Aortic smooth muscle cell (primary cell): ENCODE measurements at places on chromosomes 5 and 9. TPM values are rescaled to one million over a fixed set of nuclear protein-coding genes. Genes with fewer than 3 reads are reported as not detected.

GIN1 gene
- total RNA-seq: 5.3 and 7.8 TPM in 2 replicates

OBP2A gene
- not detected in 2 replicates for total RNA-seq

NOXA1 gene
- total RNA-seq: 0.53 and 0.56 TPM in 2 replicates

ABCA1 gene
- total RNA-seq: 43.2 and 55.0 TPM in 2 replicates

ACO1 gene
- total RNA-seq: 63.0 and 73.8 TPM in 2 replicates

MGAT1 gene
- 61.7 and 67.6 TPM in 2 replicates for total RNA-seq

CCL21 gene
- total RNA-seq: not detected in 2 replicates

MED27 gene
- total RNA-seq: 14.8 and 18.1 TPM in 2 replicates

UAP1L1 gene
- 14.0 and 19.0 TPM in 2 replicates for total RNA-seq

C9orf152 gene
- total RNA-seq: not detected in 2 replicates

ELOVL7 gene
- total RNA-seq: under 0.01 TPM in 1 of 2 replicates, not detected in the other

CLIC3 gene
- 4.8 and 5.2 TPM in 2 replicates for total RNA-seq

GLDC gene
- total RNA-seq: 3.3 and 5.5 TPM in 2 replicates

AIF1L gene
- total RNA-seq: 0.75 and 0.92 TPM in 2 replicates

ZNF462 gene
- total RNA-seq: 5.2 and 8.1 TPM in 2 replicates

LTC4S gene
- total RNA-seq: 6.1 and 6.6 TPM in 2 replicates

TSPAN17 gene
- total RNA-seq: 36.4 and 41.4 TPM in 2 replicates

OTULINL gene
- total RNA-seq: not detected in 2 replicates

SOX30 gene
- total RNA-seq: not detected in 2 replicates

LCN1 gene
- total RNA-seq: not detected in 2 replicates

CTSV gene
- total RNA-seq: 0.26 and 0.37 TPM in 2 replicates

ANKRD33B gene
- total RNA-seq: 10.4 and 10.6 TPM in 2 replicates

RASGRF2 gene
- total RNA-seq: 2.0 and 2.7 TPM in 2 replicates

IL33 gene
- 180 and 337 TPM in 2 replicates for total RNA-seq

FAM53C gene
- 21.4 and 26.5 TPM in 2 replicates for total RNA-seq

ANKRD34B gene
- total RNA-seq: not detected in 2 replicates

TSSK1B gene
- total RNA-seq: under 0.01 and 0.13 TPM in 2 replicates

NUTM2F gene
- not detected in 2 replicates for total RNA-seq

SLC36A3 gene
- not detected in 2 replicates for total RNA-seq

CLINT1 gene
- total RNA-seq: 89.2 and 109 TPM in 2 replicates

CORO2A gene
- under 0.01 and 0.06 TPM in 2 replicates for total RNA-seq

SAXO1 gene
- under 0.01 TPM in 2 replicates for total RNA-seq

GLT6D1 gene
- total RNA-seq: not detected in 2 replicates

ACER2 gene
- total RNA-seq: 2.5 and 3.6 TPM in 2 replicates

OSMR gene
- 46.1 and 56.5 TPM in 2 replicates for total RNA-seq

SUB1 gene
- 90.9 and 171 TPM in 2 replicates for total RNA-seq

PCDHGC3 gene
- 72.0 and 83.4 TPM in 2 replicates for total RNA-seq

OR1J2 gene
- total RNA-seq: 0.53 TPM in 1 of 2 replicates, not detected in the other

ADAMTS12 gene
- total RNA-seq: 3.7 and 5.3 TPM in 2 replicates

EMB gene
- 5.3 and 6.9 TPM in 2 replicates for total RNA-seq

EGFLAM gene
- 6.0 and 8.9 TPM in 2 replicates for total RNA-seq

TAS2R1 gene
- total RNA-seq: not detected in 2 replicates

FOXE1 gene
- not detected in 2 replicates for total RNA-seq

HACD4 gene
- 1.2 and 1.7 TPM in 2 replicates for total RNA-seq

GRAMD2B gene
- total RNA-seq: 17.3 and 27.4 TPM in 2 replicates
